ENCODE measurements at places on chromosomes 1 and 21.

DNA sequence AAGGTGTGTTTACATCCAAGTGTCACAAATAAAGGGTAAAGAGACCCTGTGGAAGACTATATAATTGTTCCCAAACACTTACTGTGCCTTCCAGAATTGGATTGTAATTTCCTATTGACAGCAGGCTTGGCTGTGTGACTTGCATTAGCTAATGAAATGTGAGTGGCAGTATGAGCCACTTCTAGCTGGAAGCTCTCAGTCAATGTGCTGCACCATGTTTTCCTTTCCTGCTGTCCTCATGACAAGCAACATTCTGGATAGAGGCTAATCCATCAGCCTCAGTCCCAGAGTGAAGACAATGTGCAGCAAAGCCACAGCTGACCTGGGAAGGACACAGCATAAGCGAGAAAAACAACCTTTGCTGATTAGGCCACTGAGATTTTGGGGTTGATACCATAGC is 5.9 kb upstream of the FOXJ3 start:
- no peaks in the 10 kb centered on the region for H3K36me3 ChIP-seq
- H3K27me3 ChIP-seq: peaks cover 5% of the 10 kb centered on the region
- H3K27ac ChIP-seq: no peak overlapping the region
- no peak overlapping the region for H3K4me3 ChIP-seq
- no peak for DNase-seq
- peaks cover 5% of the 10 kb centered on the region for H3K4me1 ChIP-seq

DNA sequence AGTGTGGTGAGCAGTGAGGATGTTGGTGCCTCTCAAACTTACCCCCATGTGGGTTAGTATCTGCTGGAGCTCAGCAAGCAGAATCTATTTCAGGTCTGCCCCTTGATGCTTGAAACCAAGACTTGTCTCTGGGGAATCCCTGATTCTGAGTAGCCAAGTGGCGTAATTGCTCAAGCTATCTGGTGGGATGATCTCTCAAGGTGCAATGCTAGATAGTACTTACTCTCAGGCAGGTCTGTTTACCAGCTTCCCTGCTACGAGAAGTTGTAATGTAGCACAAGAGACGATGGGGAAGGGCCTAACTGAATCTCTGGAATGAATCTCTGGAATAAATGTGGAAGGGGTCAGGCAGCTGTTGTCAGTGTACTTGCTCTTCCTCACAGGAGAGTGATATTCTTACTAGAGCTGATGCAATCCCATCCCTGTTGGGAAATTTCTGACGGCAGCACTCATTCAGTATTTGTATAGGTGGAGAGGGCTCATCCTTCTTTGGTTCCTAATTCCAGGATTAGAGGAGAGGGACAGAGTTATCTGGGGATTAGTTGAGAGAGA is 65.4 kb downstream of the MACF1 start:
- H3K27ac ChIP-seq: peak overlapping the region; percentile 55
- H3K4me3 ChIP-seq: peak overlapping the region; percentile 10
- no peak for DNase-seq
- H3K36me3 ChIP-seq: peaks cover 16% of the 10 kb centered on the region
- no peaks in the 10 kb centered on the region for H3K27me3 ChIP-seq

- H3K27ac ChIP-seq: no peak overlapping the region
- no peak for DNase-seq
- peaks cover 40% of the 10 kb centered on the region for H3K4me1 ChIP-seq
- H3K4me3 ChIP-seq: no peak overlapping the region
- peaks cover 32% of the 10 kb centered on the region for H3K27me3 ChIP-seq
- no peaks in the 10 kb centered on the region for H3K36me3 ChIP-seq
These were observed 29.6 kb upstream of the RGS16 start for GRCh38 chr1:182633657-182634281.

- no peaks in the 10 kb centered on the region for H3K36me3 ChIP-seq
- no peak overlapping the region for H3K27ac ChIP-seq
- no peaks in the 10 kb centered on the region for H3K27me3 ChIP-seq
- H3K4me3 ChIP-seq: no peak overlapping the region
These were observed 206.8 kb upstream of the ESRRG start for GRCh38 chr1:216929870-216930582.

- H3K4me1 ChIP-seq: no peaks in the 10 kb centered on the region
- no peak overlapping the region for H3K4me3 ChIP-seq
- no peak overlapping the region for H3K27ac ChIP-seq
These were observed 105.5 kb downstream of the HHAT start for GRCh38 chr1:210434223-210434622.

GRCh38 chr1:151516031-151516511 is 4.9 kb downstream of the CGN start:
- H3K27me3 ChIP-seq: peaks cover 11% of the 10 kb centered on the region
- H3K27ac ChIP-seq: no peak overlapping the region
- H3K36me3 ChIP-seq: no peaks in the 10 kb centered on the region
- DNase-seq: no peak
- H3K4me3 ChIP-seq: no peak overlapping the region

GRCh38 chr1:151994956-151995355 is 1.3 kb upstream of the S100A10 start:
- no peak for DNase-seq
- peaks cover 38% of the 10 kb centered on the region for H3K4me1 ChIP-seq
- H3K4me3 ChIP-seq: peak overlapping the region; percentile 59
- H3K27me3 ChIP-seq: peaks cover 8% of the 10 kb centered on the region
- peak overlapping the region; percentile 80 for H3K27ac ChIP-seq

- no peak overlapping the region for H3K27ac ChIP-seq
- no peaks in the 10 kb centered on the region for H3K4me1 ChIP-seq
- no peaks in the 10 kb centered on the region for H3K27me3 ChIP-seq
- H3K36me3 ChIP-seq: no peaks in the 10 kb centered on the region
- no peak for DNase-seq
These were observed 142.4 kb downstream of the NTMT2 start for GRCh38 chr1:170288155-170288554.

GRCh38 chr1:30368651-30369240 is 354.6 kb downstream of the MATN1 start:
- H3K4me3 ChIP-seq: no peak overlapping the region
- peaks cover 2% of the 10 kb centered on the region for H3K27me3 ChIP-seq
- no peaks in the 10 kb centered on the region for H3K36me3 ChIP-seq

DNA sequence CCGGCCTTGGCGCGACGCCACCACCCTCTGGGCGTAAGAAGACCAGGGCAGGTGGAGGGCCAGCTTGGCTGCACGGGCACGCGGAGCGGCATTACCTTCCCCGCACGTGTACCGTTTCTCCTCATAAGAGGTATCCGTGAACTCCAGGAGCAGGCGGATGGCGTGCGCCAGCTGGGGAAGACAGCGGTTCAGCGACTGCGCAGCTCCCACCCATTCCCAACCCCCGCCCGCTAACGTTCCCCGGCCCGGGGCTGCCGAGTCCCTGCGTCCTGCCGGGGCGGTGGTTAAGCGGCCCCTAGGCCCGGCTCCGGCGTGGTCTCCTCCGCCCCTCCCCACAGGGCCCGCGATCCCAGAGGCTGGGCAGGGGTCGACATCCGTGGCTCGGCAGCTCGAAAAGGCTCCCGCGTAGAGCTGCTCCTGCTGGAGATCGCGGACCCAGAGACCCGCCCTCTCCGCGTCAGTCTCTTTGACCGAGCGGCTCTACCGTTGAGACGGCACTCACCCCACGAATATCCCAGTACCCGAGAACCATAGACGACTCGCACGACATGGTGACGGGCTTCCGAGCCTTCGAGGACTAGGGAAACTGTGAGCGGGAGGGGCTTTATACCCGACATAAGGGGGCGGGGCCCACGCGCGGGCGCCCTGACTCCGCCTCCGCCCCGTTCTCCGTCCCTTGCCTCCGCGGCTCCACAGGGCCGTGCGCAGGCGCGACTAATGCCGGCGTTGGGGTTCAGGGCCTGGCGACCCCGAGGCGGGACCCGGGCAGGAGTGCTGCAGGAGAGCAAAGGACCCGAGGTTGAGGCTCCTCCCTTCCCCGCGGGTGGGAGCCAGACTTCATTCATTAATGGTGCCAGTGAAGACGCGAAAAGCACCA is 862 bp downstream of the GSTM3 start:
- H3K27ac ChIP-seq: peak overlapping the region; percentile 64
- H3K4me1 ChIP-seq: peaks cover 6% of the 10 kb centered on the region
- H3K4me3 ChIP-seq: peak overlapping the region; percentile 87
- DNase-seq: peak; percentile 96
- no peaks in the 10 kb centered on the region for H3K36me3 ChIP-seq

GRCh38 chr1:67323087-67323486 is 15.4 kb downstream of the IL12RB2 start:
- H3K4me1 ChIP-seq: peaks cover 50% of the 10 kb centered on the region
- H3K36me3 ChIP-seq: peaks cover 76% of the 10 kb centered on the region
- peak overlapping the region; percentile 47 for H3K27ac ChIP-seq

- peaks cover 35% of the 10 kb centered on the region for H3K36me3 ChIP-seq
- no peak for DNase-seq
- no peak overlapping the region for H3K27ac ChIP-seq
- peaks cover 13% of the 10 kb centered on the region for H3K4me1 ChIP-seq
- no peaks in the 10 kb centered on the region for H3K27me3 ChIP-seq
These were observed 47.6 kb downstream of the PKN2 start for GRCh38 chr1:88731475-88732269.

- H3K27ac ChIP-seq: no peak overlapping the region
- no peak overlapping the region for H3K4me3 ChIP-seq
- H3K4me1 ChIP-seq: peaks cover 45% of the 10 kb centered on the region
- no peak for DNase-seq
- H3K36me3 ChIP-seq: peaks cover 65% of the 10 kb centered on the region
These were observed 44.5 kb downstream of the IL12RB2 start for GRCh38 chr1:67352211-67352610.

GRCh38 chr1:57910782-57911181 is 486.9 kb upstream of the DAB1 start:
- no peaks in the 10 kb centered on the region for H3K36me3 ChIP-seq
- H3K27ac ChIP-seq: no peak overlapping the region
- no peak overlapping the region for H3K4me3 ChIP-seq
- no peaks in the 10 kb centered on the region for H3K4me1 ChIP-seq

- H3K4me3 ChIP-seq: no peak overlapping the region
- peaks cover 8% of the 10 kb centered on the region for H3K27me3 ChIP-seq
- DNase-seq: no peak
- H3K4me1 ChIP-seq: no peaks in the 10 kb centered on the region
These were observed 10.5 kb upstream of the TTC4 start for GRCh38 chr1:54705153-54705552.

DNA sequence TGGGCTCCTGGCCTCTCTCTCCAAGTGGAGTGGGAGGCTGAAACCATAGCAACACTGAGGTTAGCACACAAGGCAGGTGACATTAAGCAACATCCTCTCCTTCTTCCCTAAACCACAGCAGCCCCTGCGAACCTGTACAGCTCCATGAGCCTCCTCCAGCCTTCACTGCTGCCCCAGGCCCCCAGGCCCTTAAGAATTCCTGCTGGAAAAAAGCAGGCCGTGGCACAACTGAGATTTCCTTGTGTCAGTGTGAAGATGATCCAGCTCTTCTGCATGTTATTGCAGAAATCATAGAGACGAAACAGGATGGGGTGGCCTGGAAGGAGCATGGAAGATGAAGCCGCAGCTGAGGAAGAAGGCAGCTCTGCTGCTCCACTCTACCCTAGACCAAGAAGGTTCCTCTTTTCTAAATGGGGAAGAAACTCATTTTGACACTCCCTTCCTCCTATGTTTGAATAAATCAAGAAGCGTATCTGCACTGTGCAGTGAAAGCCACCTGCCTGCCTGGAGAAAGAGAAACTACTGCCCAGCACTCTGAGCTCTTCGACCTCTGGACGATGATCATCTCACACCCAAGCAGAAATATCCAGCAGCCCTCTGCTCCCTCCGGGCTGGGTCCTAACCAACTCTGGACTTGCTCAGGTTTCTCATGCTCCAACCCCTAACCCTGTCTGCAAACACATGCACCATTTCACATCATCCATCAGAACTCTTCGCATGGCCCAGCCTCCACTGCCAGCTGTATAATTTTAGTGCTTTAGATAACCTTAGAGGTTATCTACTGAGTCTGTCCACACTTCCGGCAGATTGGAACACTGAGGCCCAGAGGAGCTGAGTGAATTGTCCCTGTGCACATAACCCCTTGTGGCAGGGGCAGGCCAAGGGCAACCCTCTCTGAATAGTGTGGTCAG is 20.7 kb downstream of the SH3BP5L start:
- H3K4me1 ChIP-seq: peaks cover 11% of the 10 kb centered on the region
- H3K27me3 ChIP-seq: peaks cover 7% of the 10 kb centered on the region
- peaks cover 1% of the 10 kb centered on the region for H3K36me3 ChIP-seq
- no peak overlapping the region for H3K4me3 ChIP-seq

DNA sequence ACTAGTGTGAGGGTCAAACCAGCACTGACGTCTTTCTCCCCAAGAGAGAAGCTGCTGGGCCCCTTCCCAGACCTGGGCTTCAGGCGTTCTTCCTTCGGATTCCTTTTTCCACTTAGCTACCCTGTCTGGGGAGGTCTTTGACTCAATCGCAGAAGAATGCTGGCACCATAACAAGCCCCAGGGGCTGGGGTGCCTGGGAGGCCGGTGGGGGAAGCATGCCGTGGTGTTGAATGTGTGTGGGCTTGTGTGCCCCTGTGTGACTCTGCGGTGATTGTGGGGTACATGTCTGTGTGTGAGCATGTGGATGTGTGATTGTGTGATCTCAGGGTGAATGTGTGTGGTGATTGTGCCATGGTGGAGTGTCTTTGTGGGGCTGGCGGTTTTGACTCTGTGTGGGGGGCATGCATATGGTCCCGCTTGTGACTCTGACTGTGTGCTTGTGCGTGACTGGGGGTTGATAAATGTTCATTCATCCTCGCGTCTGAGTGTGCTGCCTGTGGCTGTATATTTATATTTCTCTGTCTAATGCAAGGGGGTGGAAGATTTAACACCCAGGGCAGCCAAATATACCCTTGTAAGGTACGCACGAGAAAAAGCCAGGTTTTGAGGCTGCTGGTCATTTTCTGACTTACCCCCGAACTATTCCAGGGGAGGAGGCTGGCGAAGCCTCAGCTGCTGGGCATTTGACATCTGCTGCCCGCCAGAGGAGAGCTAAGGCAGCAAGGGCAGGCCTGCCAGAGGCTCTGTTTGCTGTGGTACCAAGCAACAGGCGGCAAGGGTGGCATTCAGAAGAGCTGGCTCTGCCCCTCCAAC is 1.1 kb upstream of the SYNC start:
- H3K4me1 ChIP-seq: peaks cover 9% of the 10 kb centered on the region
- peak overlapping the region; percentile 17 for H3K4me3 ChIP-seq
- no peak overlapping the region for H3K27ac ChIP-seq

GRCh38 chr1:5223206-5223605 is 568.8 kb downstream of the AJAP1 start:
- no peaks in the 10 kb centered on the region for H3K4me1 ChIP-seq
- peaks cover 5% of the 10 kb centered on the region for H3K27me3 ChIP-seq
- peak; percentile 35 for DNase-seq
- no peak overlapping the region for H3K4me3 ChIP-seq

GRCh38 chr1:167881786-167882185 is 32.1 kb downstream of the ADCY10 start:
- no peak for DNase-seq
- no peaks in the 10 kb centered on the region for H3K4me1 ChIP-seq
- no peaks in the 10 kb centered on the region for H3K36me3 ChIP-seq
- no peak overlapping the region for H3K4me3 ChIP-seq
- H3K27ac ChIP-seq: no peak overlapping the region
- peaks cover 9% of the 10 kb centered on the region for H3K27me3 ChIP-seq

- no peak overlapping the region for H3K4me3 ChIP-seq
- H3K27ac ChIP-seq: no peak overlapping the region
- H3K36me3 ChIP-seq: no peaks in the 10 kb centered on the region
- H3K27me3 ChIP-seq: no peaks in the 10 kb centered on the region
- DNase-seq: no peak
These were observed 266.2 kb downstream of the LMO4 start for GRCh38 chr1:87594736-87595383.

- no peaks in the 10 kb centered on the region for H3K27me3 ChIP-seq
- no peak for DNase-seq
- no peaks in the 10 kb centered on the region for H3K36me3 ChIP-seq
- H3K4me3 ChIP-seq: no peak overlapping the region
These were observed 42.9 kb downstream of the CRYAA start for GRCh38 chr21:43211760-43212115.

All from activated CD4-positive, alpha-beta T cell treated with anti-CD3 and anti-CD28 coated beads, Interleukin-2, amount 10 ng/mL, durations not matched to agents 24 days and 14 days (primary cell).